ENCODE measurements at places on chromosomes 1 and 21.

GRCh38 chr1:183834568-183834967 is 29.6 kb downstream of the RGL1 start:
- DNase-seq = no peak

GRCh38 chr1:166933140-166933539 is 42.2 kb downstream of the ILDR2 start:
- no peak for DNase-seq

GRCh38 chr1:15952317-15953258 is 23.3 kb downstream of the ZBTB17 start:
- DNase-seq = no peak

GRCh38 chr1:236247286-236247685 is 34.5 kb downstream of the ERO1B start:
- no peak for DNase-seq

GRCh38 chr1:7107109-7107830 is 322.0 kb downstream of the CAMTA1 start:
- no peak for DNase-seq

GRCh38 chr1:48251821-48252220 is 29.3 kb downstream of the SLC5A9 start:
- DNase-seq = no peak

- DNase-seq = no peak
These were observed 358.8 kb downstream of the DPYD start for GRCh38 chr1:97562081-97562480.

DNA sequence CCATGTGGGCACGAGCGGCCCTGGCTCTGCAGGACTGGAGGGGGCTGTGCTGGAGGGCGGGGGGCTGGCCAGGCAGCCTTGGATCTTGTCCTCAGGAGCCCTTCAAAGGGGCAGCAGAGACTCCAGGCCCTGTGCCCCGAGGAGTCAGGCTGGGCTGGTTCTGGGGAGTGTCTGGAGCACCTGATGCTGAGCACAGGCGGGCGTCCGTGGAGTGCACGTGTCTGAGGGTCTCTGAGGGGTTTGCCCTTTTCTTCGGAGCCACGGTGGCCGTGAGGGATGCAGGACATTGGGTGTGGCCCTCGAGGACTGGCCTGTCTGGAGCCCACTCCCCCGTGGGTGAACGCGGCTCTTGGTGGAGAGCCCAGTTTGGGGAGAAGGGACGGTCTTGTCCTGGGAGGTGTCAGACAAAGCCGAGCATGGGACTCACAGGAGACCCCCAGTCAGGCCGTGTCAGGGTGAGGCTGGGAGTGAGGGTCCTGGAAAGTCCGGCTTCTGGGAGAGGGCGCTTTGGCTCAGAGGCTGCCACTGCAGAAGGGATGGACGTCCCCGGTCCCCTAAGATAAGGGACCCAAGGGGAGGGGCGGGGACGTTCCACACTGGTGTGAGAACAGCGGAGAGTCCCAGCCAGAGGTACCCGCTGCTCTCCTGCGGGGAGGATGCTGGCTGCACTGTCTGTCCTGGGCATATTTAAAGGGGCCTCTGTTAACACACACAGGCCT is 60.8 kb downstream of the COL18A1 start:
- no peak for DNase-seq

- DNase-seq = no peak
These were observed 58.7 kb upstream of the RGS1 start for GRCh38 chr1:192516776-192517297.

DNA sequence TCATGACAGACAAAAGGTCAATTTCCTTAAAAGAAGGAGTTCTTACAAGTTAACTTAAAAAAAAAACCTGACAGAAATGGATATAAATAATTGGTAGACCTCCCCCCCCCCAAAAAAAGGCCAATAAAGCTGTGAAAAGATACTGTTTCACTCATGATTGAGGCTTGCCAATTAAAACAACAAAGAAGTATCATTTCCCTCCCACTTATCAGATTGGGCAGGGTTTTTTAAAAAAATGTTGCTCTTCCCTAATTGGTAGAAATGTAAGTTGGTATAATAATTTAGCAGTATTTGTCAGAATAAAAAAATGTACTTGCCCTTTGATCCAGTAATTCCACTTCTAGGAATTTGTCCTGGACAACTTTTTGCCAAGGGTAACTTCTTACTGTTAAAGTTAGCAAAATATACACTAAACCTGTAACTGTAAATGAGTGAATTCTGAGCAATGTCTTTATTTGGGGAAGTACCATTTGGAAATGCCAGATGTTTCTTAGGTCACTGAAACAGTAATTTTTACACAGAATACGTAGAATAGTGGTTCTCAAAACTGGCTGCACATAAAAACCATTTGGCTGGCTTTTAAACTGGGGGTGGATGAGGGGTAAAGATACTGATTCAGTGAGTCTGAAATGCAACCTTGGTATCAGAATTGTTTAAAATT is 17.5 kb downstream of the RNF2 start:
- DNase-seq = no peak

- no peak for DNase-seq
These were observed 27.0 kb upstream of the HMGB4 start for GRCh38 chr1:33836911-33837310.

DNA sequence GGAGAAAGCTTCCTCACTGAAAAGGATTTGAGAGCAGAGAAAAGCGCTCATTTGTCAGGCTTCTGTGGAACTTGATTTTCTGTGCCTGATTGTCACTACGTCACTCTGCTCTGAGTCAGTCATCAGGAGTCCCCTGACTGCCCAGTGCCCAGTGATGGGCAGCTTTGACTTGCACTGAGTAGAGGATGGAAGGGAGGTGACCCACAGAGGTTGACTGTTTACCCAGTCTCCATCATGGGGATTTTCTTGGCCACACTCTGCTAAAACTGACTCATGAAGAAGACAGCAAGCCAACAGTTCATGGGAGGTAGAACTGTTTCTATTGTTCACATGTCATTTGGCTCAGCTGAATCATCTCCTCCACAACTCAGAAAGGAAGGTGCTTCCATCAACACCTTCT is 82.1 kb upstream of the DUSP10 start:
- no peak for DNase-seq

- DNase-seq = no peak
These were observed 155.2 kb upstream of the COA6 start for GRCh38 chr1:234218078-234218477.

GRCh38 chr1:203098914-203099520 is 13.2 kb upstream of the MYOG start:
- no peak for DNase-seq

- no peak for DNase-seq
These were observed 32.9 kb downstream of the MFSD2A start for GRCh38 chr1:39987869-39988268.

GRCh38 chr1:21342961-21343838 is 52.9 kb upstream of the ECE1 start:
- no peak for DNase-seq

- DNase-seq = no peak
These were observed 1.7 kb upstream of the SGIP1 start for GRCh38 chr1:66532214-66532613.

GRCh38 chr1:173193639-173194038 is 13.5 kb downstream of the TNFSF4 start:
- DNase-seq = no peak

- DNase-seq = no peak
These were observed 7.9 kb downstream of the LEFTY2 start for GRCh38 chr1:225933072-225933471.

DNA sequence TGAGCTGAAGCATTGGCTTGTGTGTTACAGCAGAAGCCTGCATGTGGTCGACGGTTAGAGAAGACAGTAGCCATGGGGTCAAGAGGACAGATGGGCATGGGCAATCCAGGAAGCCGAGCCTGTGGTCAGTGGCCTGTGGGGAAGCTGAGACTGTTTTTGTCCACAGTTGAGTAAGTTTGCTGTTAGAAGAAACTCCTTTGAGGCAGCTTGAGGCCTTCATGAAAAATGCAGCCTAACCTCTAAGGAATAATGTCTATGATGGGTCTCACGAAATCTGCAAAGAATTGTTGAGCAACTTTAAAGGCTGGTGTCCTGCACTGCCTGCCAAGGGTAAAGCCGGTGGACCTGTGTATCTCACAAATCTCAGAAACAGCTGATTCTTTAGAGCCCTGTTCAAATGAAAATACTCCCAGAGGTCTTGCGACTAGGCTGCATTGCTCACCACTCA is 322.4 kb downstream of the SETD4 start:
- no peak for DNase-seq

DNA sequence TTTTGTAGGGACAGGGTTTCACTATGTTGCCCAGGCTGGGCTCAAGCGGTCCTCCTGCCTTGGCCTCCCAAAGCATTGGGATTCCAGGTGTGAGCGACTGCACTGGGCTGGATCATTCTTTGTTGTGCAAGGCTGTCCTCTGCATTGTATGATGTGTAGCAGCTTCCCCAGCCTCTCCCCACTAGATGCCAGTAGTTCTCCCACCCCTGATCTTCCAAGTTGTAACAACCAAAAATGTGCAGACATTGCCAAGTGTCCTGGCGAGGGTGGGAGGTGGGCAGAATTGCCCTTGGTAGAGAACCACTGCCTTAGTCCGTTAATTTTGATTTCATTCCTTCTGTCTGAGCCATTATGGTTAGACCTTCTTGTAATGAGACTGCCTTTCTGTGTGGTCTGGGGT is 7.2 kb downstream of the GALNT2 start:
- DNase-seq = no peak

GRCh38 chr1:225523263-225523950 is 95.6 kb upstream of the LBR start:
- DNase-seq = no peak

- DNase-seq = no peak
These were observed 33.3 kb downstream of the FOXD2 start for GRCh38 chr1:47471163-47471562.

GRCh38 chr1:15329104-15329820 is 80.4 kb upstream of the EFHD2 start:
- DNase-seq = no peak

DNA sequence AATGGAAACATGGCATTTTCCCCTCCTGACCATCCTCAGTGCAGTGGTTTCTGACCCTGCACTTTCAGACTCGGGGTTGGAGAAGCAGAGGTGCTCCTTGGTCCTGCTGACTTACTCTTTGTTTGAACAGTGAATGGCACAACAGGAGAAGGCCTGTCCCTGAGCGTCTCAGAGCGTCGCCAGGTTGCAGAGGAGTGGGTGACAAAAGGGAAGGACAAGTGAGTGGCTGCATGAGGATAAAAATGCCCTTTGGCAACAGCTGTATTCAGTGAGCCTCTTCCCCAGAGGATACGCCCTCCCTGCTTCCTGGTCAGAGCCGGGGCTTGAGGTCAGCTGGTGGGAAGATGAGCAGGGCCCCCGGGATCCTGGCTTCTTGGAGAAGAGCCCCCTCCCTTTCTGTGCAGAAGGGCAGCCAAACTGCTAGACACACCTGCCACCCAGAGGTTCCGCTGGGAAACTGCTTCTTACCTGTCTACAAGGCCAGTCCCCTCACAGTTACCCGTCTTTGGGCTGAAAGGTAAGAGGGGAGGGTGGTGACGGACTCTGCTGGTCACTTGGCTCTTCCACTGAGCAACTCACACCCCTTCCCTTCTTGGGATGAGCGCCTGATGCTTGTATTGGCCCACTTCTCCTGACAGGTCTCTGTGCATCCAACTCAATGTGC is 16.6 kb downstream of the NPL start:
- no peak for DNase-seq

- DNase-seq = no peak
These were observed 17.6 kb upstream of the PEX10 start for GRCh38 chr1:2429780-2430591.

- DNase-seq = no peak
These were observed 446.8 kb upstream of the CXADR start for GRCh38 chr21:17066006-17066405.

DNA sequence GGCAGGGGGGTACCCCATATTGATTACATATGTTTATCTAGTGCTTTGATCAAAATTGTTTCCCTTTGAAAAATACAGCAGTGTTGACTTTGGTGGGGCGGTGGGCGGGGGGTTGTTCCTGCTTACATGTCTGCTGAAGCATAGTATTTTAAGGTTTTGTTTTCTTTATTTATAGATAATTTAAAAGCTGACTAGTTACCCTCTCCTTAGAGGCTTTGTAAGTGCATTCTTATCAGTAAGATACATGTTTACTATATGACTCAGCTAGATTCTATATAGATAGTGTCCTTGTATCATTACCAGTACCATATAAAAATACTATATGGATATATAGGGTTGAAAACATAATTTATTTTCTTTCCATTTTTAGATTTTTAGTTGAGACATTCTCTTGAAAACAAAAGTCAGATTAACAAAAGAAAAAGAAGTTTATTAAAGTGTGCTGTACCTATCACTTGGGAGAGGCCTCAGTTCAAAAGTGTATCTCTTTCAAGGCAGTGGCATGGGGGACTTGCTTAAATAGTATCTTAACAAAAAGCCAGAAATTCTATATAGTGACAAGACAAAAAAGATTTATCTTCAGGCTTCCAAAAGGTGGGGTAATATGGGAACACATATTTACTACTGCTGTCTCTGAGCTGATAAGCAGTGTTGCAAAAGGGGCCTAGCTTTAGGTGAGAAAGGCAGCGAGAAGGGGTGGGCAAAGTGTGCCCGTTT is 79.0 kb downstream of the HS2ST1 start:
- no peak for DNase-seq

DNA sequence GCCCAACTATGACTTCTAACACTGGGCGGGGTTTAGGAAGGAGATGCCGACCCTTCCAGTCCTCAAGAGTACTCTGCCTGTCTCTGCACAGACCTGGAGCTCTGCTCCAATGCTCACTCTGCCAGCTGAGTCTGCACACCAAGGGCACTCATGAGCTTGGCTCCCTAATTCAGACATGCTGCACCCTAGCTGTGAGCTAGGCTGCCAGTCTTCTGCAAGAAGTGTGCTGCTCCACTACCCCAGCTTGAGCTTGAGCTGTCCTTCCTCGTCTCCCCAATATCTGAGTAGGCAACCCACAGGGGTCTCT is 13.2 kb downstream of the TP53BP2 start:
- peak; percentile 59 for DNase-seq

GRCh38 chr1:69913977-69914376 is 291.4 kb downstream of the LRRC40 start:
- no peak for DNase-seq

DNA sequence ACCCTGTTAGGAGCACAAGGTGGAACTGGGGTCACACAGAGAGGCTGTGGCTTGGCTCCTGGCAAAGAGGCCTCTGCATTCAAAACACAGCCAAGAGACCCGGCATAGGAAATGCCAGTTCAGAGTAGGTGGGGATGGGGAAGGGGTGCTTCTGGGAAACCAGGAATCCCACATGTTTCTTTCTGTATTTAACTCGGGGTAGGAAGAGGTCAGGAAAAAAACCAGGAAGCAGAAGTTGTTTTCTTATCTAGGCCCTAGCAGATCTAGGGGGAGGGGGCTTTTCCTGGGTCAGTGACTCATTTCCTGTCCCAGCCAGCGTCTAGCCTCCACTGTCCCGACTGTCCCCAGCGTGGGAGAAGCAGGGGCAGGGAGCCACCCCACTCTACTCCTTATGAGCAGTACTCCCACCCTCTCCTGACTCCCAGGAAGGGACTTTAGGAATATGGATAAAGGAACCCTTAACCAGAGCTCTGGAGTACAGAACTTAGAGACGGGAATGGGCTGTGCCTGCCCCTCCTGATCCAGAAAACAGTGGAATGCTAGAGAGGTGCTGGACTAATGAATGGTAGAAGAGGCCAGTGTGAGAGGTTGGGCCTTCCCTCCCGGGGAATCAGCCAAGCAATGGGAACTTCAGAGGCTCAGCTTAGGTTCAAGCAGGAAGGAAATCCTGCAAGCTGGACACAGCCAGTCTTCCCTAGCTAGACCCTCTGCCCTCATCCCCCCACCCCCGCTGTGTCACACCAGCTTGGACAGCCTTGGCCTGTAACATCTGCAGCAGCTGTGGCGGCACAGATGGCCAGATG is 5.7 kb downstream of the FHL3 start:
- no peak for DNase-seq
